ENCODE measurements at places on chromosomes 12 and 14.

DNA sequence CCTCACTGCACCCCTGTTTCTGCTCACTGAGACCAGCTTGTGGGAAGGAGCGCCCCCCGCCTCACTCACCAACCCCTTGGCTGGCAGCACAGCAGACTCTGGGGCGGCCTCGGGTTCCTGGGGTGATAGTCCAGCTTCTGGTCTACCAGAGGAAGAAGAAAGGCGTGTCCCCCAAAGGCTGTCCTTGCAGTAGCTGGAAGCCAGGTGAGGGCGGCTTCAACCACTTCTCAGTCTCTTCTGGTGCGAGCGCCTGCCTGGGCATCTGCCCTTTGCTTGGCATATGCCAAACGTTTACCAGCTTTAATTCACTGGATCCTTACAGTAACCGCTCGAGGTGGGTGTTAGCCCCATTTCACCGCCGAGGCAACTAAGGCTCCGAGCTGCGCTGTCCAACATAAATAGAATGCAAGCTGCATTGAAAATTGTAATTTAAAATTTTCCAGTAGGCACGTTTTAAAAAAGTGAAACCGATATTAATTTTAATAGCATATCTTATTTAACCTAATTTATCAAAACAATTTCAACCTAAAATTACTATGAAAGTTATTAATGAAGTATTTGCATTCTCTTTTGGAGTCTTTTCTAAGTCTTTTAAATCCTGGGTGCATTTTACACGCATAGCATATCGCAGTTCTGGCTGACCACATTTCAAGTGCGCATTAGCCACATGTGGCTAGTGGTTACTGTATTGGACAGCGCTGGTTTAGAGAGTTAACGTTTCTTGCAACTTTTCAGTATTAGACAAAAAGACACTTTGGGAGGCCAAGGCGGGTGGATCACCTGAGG, 872 bp downstream of the FAM177A1 start:
- DNase-seq: no peak

- no peak for DNase-seq
Measured at GRCh38 chr12:26372866-26373265, 177.5 kb downstream of the SSPN start.

- DNase-seq: no peak
Measured at GRCh38 chr12:592024-592505, 71.2 kb downstream of the NINJ2 start.

- no peak for DNase-seq
Measured at GRCh38 chr14:61342486-61342885, 21.1 kb downstream of the PRKCH start.

- no peak for DNase-seq
Measured at GRCh38 chr14:106691601-106692291, 1165.4 kb downstream of the TMEM121 start.

DNA sequence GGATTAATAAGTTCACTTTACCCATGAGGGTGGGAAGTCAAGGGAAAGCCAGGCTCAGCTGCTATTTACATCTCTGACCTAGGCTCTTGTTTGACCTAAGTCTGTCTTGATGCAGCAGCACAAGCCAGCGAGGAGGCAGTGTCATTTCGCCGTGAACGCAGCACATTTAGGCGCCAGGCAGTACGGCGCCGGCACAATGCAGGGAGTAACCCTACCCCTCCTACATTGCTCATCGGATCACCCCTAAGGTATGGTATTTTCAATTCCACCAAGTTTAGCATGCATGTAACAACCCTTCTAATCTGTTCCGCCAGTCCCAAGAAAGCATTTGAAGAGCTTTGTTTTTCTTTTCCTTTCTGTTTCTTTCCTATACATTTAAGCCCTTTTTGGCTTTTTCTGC, 81.2 kb downstream of the PCNX1 start:
- DNase-seq: no peak

- no peak for DNase-seq
Measured at GRCh38 chr14:104936361-104937155, 11.9 kb downstream of the PLD4 start.

- no peak for DNase-seq
Measured at GRCh38 chr14:23396126-23396525, 11.9 kb downstream of the MYH6 start.

GRCh38 chr12:109162551-109162950, 46.2 kb downstream of the ACACB start:
- DNase-seq: no peak

DNA sequence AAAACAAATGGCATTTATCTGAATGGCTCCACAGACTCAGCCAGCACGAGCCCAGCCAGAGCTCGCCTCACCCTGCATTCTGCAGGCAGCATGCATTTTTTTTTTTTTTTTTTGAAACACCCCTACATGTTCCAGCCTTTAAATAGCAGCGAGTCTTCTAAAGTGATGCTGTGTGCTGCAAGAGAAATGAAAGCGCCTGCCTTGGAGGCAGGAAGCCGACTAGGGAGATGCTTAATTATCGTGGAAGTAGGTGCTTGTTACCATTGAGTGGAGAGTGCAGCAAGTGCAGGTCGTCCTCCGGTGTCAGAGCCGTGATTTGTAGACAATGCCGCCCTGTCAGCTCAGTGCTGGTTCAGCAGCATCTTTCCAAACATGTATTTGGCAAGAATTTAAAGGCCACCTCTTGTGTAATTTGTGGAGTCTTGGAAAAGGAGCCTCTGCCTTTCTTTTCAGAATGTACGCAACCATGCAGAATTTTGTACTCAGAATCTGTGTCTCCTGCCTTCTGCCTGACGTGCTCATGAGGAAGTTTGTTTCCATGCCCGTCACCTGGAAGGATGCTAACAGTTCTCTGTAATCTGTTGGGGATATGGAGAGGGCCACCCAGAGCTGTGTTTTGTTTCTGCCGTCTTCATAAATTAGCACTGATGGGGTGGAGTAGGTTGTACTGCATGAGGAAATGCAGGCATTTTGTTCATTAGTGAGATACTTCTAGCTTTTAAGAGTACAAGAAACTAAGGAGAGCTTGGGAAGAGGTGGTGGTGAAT, 345.9 kb upstream of the RGS6 start:
- no peak for DNase-seq

DNA sequence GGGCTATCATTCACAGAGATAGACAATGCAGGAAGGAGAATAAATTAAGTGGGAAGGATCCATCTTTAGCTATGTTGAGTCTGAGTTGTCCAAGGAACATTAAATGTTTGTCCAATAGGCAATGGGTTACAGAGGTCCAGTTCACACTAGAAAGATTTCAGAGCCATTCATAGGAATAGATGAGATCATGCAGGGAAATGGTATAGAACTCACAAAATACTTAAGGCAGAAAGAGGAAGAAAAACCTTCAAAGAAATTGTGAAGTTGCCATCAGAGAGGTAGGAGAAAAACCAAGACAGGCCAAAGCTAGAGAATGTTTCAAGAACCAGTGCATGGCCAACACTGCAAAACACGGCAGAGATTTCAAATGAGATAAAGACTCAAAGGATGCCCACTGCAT, 94.1 kb downstream of the PHLDA1 start:
- DNase-seq: no peak

DNA sequence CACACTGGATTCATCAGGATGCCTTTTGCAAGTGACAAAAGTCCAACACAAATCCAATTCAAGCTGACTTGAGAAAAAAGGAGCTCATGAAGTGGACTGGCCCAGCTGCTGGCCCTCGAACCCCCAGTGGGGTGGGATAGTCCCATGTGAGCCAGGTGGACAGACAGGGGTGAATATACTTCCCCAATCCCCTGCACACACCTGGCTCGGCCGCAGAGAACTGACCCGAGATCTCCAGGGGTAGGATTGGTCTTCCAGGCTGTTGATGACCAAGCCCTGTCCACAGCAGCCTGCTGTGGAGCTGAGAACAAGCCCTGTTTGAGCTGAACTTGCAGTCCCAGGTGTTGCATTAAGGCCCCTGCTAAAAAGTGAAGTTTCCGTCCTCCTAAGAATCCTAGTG, 56.2 kb downstream of the TPCN1 start:
- no peak for DNase-seq

- DNase-seq: no peak
Measured at GRCh38 chr14:85607651-85608081, 77.7 kb downstream of the FLRT2 start.

DNA sequence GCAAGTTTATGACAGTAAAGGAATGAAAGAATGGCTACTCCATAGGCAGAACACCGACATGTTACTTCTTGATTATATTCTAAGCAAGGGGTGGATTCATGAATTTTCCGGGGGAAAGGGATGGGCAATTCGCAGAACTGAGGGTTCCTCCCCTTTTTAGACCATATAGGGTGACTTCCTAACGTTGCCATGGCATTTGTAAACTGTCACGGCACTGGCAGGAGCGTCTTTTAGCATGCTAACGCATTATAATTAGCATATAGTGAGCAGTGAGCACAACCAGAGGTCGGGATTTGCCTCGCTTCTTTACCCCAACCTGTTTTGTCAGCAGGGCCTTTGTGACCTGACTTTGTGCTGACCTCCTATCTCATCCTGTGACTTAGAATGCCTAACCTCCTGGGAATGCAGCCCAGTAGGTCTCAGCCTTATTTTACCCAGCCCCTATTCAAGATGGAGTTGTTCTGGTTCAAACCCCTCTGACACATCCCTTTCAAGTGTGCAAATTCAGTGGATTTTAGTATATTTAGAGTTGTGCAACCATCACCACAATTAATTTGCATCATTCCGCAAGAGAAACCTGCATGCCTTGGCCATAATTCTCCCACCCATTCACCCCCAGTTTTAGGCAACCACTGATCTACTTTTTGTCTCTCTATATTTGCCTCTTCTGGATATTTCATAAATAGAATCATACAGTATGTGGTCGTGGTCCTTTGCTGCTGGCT, 27.4 kb downstream of the PALS1 start:
- DNase-seq: no peak

GRCh38 chr14:67221248-67221981, 19.8 kb upstream of the PALS1 start:
- no peak for DNase-seq

DNA sequence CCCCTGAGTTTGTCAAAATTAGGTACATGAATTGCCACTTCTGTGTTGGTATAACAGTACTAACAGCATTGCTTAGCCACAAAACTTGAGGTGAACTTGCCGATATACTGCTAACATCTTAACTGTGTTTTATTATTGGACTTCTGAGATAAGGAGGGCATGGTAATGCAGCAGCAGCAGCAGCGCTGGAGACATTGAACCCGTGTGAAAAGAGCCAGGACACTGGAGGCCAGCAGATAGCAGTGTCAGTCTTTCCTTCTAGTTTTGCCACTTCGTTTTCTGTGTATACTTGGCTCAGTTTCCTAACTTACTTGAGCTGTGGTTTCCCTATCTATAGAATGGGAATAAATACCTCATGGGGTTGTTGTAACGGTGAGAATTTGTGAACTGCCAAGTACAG, 82.7 kb downstream of the KTN1 start:
- no peak for DNase-seq

DNA sequence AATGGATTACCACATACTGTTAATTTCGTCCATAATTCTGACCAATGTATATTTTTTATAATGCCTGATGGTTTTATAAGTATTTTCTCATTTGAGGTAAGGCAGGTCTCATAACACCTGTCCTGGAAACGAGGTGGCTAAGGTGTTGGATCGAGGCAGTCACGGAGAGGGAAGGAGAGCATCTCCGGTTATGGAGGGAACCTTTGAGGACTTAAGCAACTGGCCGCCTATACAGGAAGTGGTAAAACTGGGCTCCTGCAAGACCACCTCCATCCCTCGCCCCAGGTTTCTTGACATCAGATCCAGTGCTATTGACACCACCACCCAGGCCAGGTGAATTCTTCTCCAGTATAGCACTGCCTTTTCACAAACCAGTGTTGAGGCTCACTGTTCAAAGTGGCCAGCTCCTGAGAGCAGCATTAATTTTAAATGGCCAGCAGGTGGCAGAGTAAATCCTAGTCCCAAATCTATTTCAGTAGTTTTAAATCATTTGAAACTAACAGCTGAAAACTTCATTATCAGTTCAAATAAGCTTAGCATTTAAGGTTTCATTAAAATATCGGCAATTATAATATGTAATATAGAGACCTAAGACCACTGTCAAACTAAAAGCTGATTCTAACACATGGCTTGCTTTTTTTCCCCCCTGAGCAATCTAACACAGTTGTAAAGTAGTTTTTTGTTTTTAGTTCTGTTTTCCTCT, 100.8 kb downstream of the PPM1A start:
- no peak for DNase-seq

DNA sequence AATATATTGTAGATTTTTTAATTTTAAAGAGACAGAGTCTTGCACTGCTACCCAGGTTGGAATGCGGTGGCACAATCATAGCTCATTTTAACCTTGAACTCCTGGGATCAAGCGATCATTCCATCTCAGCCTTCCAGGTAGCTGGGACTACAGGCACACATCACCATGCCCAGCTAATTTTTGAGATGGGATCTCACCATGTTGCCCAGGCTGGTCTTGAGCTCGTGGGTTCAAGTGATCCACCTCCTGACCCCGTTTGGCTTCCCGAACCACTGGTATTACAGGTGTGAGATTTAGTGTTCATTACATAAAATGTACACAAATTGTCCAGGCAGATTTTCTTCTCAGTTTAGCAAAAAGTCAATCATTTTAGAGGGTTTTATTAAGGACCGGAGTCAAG, 13.6 kb downstream of the SNX6 start:
- no peak for DNase-seq

DNA sequence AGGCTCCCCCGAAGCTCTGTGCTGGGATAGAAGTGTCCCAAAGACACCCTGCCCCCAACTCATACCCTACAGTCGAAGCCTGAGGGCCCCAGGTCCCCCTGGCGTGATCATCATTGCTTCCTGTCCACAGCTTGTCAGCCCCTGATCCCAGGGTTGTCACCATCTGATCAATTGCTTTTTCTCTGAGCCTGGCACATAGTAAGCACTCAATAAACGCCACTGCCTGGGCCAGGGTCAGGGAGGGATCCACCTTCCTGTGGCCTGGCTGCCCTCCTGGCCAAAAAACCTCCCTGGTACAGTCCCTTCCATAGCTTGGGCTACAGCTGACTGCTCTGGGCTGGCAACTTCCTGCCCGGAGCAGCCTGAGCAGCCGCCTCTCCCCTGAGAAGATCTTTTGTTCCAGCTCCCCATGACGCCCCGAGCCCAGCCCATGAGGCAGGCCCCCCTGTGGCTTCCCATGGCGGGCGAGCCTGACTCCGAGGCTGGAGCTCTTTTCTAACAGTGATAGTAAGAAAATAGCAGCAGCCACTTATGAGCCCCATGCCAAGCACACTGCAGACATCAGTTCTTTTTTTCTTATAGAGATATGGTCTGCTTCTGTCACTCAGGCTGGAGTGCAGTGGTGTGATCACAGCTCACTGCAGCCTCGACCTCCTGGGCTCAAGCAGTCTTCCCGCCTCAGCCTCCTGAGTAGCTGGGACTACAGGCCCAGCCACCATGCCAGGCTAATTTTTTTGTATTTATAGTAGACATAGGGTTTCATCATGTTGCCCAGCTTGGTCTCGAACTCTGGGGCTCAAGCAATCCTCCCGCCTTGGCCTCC, 6.5 kb downstream of the SH2B3 start:
- DNase-seq: no peak

- DNase-seq: no peak
Measured at GRCh38 chr14:75720842-75721498, 59.9 kb downstream of the TTLL5 start.

- DNase-seq: no peak
Measured at GRCh38 chr14:72146241-72146640, 214.0 kb downstream of the RGS6 start.

- DNase-seq: no peak
Measured at GRCh38 chr12:70194076-70194475, 49.2 kb upstream of the CNOT2 start.

Data from cardiac septum (tissue), 1 donor.